H1 (cell line): ENCODE measurements at places on chromosomes 11 and 22.

DNA sequence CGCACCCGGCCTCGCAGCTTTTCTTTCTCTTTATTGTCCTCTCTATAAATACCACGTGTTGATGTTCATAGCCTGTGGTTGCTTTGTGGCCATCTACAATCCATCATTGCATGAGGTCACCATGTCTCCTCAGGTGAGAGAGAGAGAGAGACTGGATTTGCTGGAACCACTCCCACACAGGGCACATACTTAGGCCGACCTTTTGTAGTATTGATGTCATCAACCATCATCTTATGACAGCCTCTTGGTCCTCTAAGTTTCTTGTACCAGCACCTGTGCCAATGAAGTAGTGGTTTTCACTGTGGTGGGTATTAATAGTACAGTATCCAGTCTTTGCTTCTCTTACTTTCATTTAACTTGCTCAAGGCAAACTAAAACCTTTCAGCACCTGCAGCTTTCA lies 22.8 kb upstream of the P2RY6 start:
- no peak for DNase-seq

- no peak for DNase-seq
Observed at GRCh38 chr11:61693922-61694601, 13.9 kb downstream of the DAGLA start.

DNA sequence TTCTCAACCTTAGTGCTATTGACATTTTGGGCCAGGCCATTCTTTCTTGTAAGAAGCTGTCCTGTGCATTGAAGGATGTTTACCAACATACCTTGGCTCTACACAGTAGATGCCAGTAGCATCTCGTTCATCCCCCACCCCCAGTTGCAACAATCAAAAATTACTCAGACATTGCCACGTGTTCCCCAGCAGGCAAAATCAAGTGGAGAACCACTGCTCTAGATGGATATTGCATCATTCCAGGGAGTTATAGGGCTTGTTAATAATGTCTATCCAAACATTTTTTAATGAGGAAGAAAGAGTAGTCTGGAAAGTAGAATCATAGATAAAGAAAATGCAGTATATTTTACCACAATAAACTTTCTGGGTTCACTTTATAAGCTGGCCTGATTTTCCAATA lies 64.1 kb downstream of the PRMT3 start:
- DNase-seq: no peak

DNA sequence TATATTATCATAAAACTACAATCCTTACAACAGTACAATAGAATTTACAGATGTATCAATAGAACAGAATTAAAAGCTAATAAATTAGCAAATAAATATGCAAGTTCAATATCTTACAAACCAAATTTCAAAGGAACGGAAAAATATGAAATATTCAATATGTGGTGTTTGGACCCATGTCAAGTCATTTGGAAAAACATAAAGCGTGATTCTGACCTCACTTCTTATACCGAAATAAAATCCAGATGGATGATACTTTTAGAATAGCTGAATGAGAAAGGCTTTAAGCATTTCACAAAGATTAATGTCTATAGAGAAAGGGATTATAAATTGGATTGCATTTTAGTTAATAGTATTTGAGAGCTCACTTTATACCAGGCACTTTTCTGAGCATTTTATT lies 92.8 kb upstream of the TEAD1 start:
- DNase-seq: no peak

DNA sequence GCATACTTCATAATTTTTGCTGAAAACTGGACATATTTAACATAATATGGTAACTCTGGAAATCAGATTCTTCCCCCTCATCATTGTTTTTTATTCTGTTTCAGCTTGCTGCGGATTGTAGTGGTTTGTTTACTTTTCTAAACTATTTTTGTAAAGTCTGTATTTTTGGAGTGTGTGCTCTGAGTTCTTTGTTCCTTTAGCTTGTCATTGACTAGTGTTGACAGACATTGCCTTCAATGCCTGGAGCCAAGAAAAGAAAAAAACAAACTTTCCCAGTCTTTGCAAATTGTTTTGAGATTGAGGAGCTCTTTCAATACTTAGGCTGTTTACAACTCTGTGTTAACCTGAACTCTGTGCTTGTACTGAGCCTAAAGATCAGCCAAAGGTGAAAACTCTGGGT lies 137.3 kb upstream of the CEP126 start:
- no peak for DNase-seq

- DNase-seq: no peak
Observed at GRCh38 chr11:59164028-59164427, 7.9 kb upstream of the DTX4 start.

GRCh38 chr11:38784164-38784563 lies 2186.1 kb upstream of the RAG2 start:
- no peak for DNase-seq

- no peak for DNase-seq
Observed at GRCh38 chr11:75063741-75064314, 32.8 kb downstream of the OR2AT4 start.

DNA sequence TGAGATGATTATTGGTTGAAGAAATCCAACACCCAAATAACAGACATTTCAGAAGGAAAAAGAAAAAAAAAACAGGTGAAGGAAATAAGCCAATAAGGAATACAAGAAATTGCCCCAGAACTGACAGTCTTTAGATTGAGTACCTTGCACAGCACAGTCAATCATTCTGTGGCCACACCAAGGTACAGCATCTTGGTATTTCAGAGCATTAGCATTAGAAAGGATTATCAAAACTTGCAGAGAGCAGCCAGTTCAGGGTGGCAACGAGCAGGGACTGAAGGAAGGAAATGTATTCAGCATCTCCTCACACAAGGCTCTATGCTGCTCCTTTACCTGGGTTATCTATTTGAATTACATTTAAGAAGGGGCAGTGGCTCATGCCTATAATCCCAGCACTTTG lies 2.1 kb downstream of the ADA2 start:
- no peak for DNase-seq

DNA sequence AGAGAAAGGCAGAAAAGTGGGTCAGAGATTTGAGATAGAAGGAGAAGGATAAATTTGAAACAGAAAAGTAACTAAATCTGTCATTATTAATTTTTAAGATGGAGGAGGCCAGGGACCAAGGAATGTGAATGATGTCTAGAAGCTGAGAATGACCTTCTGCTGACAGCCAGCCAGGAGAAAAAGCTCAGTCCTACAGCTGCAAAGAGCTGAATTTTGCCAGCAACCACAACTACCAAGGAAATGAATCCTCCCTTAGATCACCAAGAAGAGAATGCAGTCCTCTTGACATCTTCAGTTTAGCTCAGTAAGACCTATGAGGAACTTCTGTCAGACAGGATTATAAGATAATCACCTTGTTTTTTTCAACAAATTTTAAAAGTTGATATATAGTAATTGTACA lies 538.2 kb downstream of the LRRC4C start:
- no peak for DNase-seq

GRCh38 chr11:32615422-32615821 lies 31.8 kb downstream of the EIF3M start:
- no peak for DNase-seq

DNA sequence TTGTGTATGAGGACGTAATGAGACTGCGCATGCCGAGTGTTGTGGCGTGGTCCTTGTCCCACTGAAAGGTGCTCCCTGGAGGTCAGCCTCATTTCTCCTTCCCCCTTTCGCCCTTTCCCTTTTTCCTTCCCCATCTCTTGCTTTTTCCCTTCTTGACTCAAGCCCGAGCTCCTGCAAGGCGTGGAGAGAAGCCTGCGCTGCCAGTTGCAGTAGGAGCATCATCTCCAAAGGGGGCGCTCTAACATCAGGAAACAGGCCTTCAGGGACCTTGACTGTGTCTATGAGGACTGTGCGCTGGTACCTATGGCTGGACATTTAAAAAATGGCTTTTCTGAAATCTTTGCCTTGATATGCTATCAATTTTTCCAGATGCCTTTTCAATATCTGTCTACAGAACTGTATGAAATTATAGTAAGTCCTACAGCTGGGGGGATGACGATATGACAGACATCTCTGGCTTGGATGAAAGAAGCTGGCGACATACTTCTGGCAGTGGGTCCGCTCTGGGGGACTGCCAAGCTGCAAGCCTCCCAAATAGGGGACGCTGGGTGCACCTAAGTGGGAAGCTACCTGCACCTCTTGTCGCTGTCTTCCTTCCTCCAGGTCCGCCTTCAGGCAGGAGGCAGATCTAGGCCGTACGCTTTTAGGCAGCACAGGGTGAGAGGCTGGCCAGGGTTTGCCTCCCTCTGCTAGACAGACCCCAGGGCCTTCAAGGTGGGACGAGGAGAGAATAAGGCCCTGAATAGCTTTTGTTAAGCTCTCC lies 96.5 kb downstream of the NXPE2 start:
- peak; percentile 50 for DNase-seq

GRCh38 chr11:120030411-120030810 lies 107.5 kb downstream of the TRIM29 start:
- peak; percentile 40 for DNase-seq

- DNase-seq: no peak
Observed at GRCh38 chr11:72719144-72719543, 33.1 kb downstream of the ARAP1 start.

GRCh38 chr22:34105461-34106062 lies 185.3 kb upstream of the LARGE1 start:
- peak; percentile 51 for DNase-seq

DNA sequence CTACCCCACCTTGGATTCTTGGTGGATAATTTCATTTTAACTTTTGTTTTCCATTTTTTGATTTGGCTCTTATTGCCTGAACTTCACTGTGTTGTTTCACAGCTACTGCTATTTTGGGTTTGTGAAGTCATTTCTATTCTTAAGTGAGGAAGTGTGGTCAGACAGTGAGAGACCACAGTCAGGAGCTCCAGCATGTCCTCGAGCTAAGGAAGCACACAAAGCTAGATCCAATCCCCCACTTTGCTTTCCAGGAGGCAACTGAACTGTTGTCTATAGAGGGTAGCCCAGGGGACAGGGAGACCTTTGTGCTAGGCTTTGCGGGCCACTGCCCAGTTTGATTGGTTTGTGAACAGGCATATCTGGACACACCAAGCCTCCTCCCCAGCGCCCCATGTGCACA lies 251.8 kb upstream of the KIRREL3 start:
- DNase-seq: no peak

DNA sequence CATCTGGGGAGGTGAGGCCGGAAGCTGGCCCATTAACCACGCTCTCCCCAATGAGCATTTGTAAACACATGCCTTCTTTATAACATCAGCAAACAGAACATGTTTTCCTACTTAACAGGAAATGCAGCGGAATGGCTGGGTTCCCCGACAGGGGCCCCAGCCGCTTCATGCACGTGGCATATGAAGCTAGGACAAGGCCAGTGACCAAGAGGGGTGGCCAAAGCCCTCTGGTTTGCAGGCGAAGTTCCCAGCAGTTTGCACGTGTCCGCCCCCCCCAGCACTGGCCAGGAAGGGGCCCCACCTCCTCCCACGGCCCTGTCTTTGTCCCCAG lies 38.7 kb upstream of the LINC01488 start:
- DNase-seq: no peak

- no peak for DNase-seq
Observed at GRCh38 chr11:10538924-10539323, 2.1 kb downstream of the RNF141 start.

DNA sequence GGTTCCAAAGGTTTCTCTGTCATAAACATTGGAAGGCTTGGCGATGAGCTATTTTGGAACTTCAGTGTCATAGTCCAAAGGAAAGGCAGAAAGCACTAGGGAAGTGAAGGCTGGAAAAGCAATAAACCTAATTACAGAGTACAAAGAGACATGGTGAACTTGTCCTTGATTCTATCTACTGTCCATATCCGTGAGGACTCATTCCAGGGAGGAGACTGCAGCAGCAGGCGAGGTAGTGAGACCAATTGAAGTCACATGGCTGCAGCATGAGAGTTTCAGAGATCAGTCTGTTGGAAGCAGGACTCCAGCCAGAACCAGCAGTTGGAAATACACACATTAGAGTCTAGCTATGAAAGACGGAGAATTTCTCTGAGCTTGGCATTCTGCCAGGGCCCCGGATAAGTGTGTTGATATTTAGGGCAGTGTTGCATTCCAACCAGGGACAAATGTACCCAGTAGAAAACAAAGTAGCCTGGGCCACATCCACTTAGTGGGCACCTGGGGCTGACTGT lies 54.1 kb upstream of the ARHGAP42 start:
- no peak for DNase-seq

DNA sequence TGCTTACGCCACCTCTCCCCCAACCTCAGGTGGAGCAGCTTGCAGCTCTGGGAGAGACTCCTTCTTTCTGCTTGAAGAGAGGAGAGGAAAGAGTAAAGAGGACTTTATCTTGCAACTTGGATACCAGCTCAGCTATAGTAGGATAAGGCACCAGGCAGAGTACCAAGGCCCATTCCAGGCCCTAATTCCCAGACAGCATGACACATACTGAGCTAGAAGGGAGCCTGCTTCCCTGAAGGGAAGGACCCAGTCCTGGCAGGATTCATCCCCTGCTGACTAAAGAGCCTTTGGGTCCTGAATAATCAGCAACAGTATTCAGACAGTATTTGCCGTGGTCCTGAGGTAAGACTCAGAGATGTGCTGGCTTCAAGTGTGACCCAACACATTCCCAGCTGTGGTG lies 41.4 kb downstream of the PPME1 start:
- DNase-seq: no peak

DNA sequence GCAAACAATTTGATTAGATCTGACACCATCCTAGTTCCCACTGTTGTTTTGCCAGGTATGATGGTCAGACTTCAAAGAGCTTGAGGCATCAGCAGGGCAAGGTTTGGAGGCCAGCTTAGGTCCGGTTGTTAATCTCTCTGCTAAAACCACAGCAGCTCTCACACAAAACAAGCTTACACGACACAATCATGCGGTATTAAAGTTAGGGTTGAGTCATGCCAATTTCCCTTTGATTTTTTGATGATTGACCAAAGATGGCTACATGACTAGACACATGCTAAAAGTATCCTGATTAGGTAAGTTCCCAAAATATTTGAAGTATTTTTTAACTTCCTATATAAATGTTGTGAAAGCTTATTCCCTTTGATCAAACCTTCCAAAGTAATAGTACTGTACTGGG lies 145.9 kb downstream of the ELP4 start:
- no peak for DNase-seq
